ENCODE measurements at places on chromosomes 2 and 18.

DNA sequence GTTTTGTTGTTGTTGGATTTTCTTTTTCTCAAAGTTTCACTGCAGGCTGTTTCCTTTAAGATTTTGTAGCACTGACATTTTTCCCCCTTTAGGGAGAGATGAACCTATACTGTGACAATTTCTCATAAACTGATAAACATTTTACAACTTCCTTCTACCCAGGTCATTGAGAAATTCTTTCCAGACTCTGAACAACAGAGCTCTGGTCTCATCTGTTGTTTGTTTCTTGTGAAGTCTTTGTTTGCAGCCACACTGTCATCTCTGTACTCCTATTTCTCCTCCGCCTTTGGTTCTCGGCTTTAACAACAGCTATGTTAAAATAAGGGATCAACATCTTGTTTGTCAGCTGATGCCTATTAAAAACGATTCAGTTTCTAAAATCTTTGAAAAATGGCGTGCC is 167.6 kb downstream of the VWC2L start:
- DNase-seq: no peak

GRCh38 chr2:32925283-32925815 is 21.4 kb upstream of the LTBP1 start:
- DNase-seq: no peak

DNA sequence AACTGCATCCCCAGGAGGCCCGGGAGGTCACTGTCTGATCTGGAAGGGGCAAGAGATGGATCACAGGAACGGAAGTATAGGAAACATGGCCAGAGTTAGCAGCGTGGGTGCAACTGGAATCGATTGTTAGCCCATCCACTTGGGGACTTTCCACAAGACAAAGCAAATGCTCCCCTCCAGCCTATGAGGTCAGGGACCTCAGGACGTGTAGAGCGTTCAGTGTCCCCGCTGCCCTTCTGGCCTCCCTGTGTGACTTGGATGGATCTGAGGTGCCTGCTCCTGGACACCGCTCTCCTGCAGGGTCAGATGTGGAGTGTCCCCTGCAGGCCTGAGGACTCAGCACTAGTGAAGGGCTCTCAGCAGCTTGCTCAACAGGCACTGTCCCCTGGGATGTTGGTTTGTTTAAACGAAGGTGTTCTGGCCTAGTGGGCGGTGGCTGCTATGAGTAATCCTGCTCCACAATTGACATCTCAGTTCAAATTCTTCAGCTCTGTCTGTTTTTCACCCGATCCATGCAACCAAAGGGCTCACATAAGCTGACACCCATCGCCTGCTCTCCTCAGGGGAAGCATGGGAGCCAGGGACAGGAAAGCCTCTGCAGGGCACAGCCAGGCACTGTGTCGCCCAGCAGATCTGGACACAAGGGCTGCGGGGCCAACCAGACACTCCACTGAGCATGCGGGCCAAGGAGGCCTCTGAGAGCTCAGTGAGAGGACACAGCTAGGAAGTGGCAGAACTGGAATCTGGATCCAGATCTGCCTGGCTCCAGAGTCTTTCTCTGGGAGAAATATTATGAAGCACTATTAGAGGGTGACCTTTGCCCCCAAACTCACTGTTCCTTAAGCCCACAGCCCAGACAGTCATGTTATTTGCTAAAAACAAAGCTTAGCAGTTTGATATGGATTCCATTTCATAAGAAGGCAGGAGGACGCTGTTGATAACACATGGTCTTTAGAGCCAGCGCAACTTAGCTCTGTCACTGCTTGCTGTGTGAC is 78.5 kb downstream of the RHOB start:
- no peak for DNase-seq

- no peak for DNase-seq
These were observed 12.2 kb downstream of the SESTD1 start for GRCh38 chr2:179252423-179252822.

- DNase-seq: no peak
These were observed 49.0 kb downstream of the SERPINB7 start for GRCh38 chr18:63824220-63824525.

DNA sequence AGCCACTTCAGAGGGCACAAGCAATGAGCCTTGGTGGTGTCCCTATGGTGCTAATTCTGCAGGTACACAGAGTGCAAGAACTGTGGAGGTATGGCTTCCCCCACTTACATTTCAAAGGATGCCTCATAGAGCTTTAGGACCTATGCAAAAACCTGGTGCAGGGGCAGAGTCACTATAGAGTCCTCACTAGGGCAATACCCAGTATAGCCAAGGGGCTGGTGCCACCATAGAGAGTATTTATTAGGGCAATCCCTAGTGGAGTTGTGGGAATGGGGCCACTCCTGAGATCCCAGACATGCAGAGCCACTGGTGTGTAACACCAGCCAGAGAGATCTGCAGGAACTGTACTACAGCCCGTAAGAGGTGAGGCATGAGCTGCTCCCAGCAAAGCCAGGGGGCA is 312.2 kb downstream of the SLC4A3 start:
- no peak for DNase-seq

DNA sequence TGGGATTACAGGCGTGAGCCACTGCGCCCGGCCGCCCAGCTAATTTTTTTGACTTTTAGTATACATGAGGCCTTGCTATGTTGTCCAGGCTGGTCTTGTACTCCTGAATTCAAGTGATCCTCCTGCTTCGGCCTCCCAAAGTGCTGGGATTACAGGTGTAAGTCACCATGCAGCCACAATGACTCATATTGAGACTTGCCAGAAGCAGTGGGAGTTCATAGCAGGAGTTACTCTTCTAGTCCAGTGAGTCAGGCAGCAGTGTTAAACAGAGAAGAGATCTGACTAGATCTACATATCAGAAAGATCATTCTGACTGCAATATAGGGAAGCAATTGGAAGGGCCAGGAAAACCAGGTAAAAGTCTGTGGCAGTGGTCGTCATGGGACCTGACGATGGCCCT is 1.5 kb upstream of the FLACC1 start:
- DNase-seq: no peak

DNA sequence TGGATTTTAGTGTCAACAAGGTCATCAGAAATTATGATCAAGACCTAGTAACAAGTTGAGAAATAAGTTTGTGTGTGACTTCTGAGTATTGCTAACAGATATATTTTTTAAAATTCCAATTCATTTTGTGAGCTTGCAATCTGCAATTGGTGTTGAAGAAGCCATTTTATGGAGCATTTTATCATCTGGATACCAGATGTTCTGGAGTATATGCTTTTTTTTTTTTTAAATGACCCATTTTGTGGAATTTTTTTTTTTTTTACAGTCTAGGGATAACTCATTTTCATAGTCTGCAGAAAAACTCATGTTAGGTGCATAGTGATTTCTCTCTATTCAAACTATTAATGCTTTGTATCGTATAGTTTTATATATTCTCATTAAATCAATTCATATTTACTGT is 12.6 kb downstream of the QPCT start:
- no peak for DNase-seq

DNA sequence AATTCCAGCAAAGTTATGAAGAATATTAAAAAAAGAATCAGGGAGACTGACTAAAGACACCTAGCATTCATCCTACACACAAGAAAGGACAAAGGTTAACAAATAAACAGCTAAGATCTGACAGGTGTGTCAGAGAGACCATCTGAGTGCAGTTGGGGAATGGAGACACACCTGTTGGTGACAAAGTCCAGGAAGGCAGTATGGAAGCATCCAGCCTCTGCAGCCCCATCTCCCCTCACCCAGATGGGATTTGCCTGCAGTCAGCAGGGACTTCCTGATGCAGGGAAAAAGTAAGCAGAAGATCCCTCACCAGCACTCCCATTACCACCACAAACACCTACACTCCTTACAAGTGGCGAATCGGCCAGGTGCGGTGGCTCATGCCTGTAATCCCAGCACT is 37.9 kb downstream of the USP34 start:
- DNase-seq: no peak

Measured in NCI-H1417 treated with DMSO at 0.1 percent for 48 hours (cell line).